MCF 10A (cell line): ENCODE measurements at places on chromosomes 16 and 17. TPM values are rescaled to one million over a fixed set of nuclear protein-coding genes. Genes with fewer than 3 reads are reported as not detected.

Gene TMC5
- total RNA-seq = 0.10 and 0.16 TPM in 2 replicates

Gene TBC1D3K
- not detected in 2 replicates for total RNA-seq

Gene TUFM
- 184 and 198 TPM in 2 replicates for total RNA-seq

Gene DNAH9
- 0.44 TPM in 1 of 2 replicates, not detected in the other for total RNA-seq

- peak; percentile 26 for DNase-seq
- H3K4me1 ChIP-seq = peaks cover 14% of the 10 kb centered on the region
- H3K27ac ChIP-seq = no peak overlapping the region
- peaks cover 81% of the 10 kb centered on the region for H3K27me3 ChIP-seq
- no peak overlapping the region for H3K4me3 ChIP-seq
Measured at GRCh38 chr17:35313875-35314409, 59.5 kb downstream of the SLFN11 start.

GRCh38 chr16:82440336-82440735 lies 186.4 kb upstream of the CDH13 start:
- no peak overlapping the region for H3K4me3 ChIP-seq
- DNase-seq = no peak
- no peak overlapping the region for H3K27ac ChIP-seq
- peaks cover 90% of the 10 kb centered on the region for H3K27me3 ChIP-seq
- no peaks in the 10 kb centered on the region for H3K36me3 ChIP-seq
- H3K4me1 ChIP-seq = no peaks in the 10 kb centered on the region

- peaks cover 58% of the 10 kb centered on the region for H3K36me3 ChIP-seq
- no peak overlapping the region for H3K27ac ChIP-seq
- H3K4me3 ChIP-seq = no peak overlapping the region
- no peaks in the 10 kb centered on the region for H3K27me3 ChIP-seq
Measured at GRCh38 chr16:23578101-23578830, 17.9 kb downstream of the NDUFAB1 start.

DNA sequence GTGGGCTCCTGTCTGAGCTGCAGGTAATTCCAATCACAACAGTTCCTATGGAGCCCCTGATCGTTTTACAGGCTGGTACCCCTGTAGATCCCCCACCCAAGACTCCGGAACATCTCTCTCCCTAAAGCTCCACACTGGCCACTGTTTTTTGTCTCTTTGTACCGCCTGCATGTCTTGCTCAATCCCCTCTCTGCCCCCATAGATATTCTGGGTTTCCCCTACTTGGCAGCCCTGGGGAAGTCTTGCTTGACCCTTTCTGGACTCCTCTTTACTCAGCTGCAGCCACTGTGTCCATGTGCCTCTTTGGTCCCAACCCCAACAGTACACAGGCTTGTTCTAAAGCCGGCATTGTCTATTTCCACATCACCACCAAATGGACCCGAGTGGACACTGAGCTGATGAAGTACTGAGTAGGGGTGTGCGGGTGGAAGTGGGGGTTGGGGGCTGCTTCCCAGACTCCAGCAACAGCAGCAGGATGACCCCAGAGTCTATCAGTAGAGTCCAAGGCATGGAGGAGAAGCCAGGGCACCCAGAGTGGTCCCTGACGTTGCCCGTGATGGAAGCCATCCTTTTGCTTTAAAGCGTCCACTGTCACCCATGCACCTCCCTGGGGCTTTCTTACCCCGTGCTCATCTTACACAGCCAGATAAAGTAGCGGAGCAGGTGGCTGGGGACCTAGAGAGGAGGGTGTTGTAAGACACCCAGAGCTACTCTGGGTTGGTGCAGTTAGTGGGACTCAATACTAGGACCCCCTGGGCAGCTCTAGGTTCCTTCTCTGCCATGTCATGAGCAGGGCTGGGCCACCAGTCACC lies 6.4 kb downstream of the CD300LB start:
- peaks cover 64% of the 10 kb centered on the region for H3K27me3 ChIP-seq
- H3K36me3 ChIP-seq = no peaks in the 10 kb centered on the region
- H3K4me1 ChIP-seq = peaks cover 5% of the 10 kb centered on the region
- no peak overlapping the region for H3K27ac ChIP-seq
- H3K4me3 ChIP-seq = no peak overlapping the region
- no peak for DNase-seq

DNA sequence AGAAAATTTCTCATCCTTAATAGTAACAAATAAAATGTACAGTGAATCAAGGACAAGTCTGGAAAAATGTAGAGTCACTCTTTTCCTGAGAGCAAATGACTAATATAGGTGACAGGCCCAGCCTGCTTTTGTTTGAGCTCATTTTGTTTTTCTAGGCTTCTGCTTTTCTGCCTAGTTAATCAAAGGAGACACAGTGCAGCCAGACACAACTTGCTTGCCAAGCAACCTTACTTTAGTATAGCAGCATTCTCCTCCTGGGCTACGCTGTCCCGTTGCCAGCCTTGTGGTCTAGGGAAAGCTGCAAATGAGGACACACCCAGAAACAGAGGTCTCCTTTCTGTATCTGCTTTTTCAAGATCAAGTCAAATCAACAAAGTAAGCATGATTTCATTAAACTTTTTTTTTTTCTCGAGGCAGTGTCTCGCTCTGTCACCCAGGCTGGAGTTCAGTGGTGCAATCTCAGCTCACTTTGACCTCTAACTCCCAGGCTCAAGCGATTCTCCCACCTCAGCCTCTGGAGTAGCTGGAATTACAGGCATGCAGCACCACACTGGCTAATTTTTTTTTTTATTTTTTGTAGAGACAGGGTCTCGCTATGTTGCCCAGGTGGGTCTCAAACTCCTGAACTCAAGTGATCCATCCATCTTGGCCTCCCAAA lies 17.2 kb downstream of the GINS3 start:
- H3K27ac ChIP-seq = peak overlapping the region; percentile 50
- H3K27me3 ChIP-seq = no peaks in the 10 kb centered on the region
- DNase-seq = peak; percentile 60

DNA sequence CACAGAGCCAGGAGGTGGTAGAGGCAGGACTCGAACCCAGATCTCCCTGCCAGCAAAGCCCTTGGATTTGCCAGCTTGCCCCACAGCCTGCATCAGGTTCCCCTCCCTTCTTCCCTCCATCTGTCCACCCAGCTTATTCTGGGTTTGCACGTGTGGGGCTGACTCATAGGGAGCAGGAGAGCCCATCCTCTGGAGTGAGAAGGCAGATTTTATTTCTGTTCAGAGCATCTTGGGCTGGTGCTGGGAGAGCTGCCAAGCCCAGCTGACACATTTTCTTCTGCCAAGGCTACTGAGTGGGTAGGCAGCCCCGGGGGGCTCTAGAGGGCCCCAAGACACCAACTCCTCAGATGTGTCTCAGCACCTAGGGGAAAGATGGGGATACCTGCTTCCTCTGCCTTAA lies 106.3 kb upstream of the CRHR1 start:
- no peak overlapping the region for H3K4me3 ChIP-seq
- DNase-seq = peak; percentile 37
- H3K4me1 ChIP-seq = no peaks in the 10 kb centered on the region
- no peaks in the 10 kb centered on the region for H3K36me3 ChIP-seq

- peak overlapping the region; percentile 77 for H3K27ac ChIP-seq
- no peak overlapping the region for H3K4me3 ChIP-seq
- H3K4me1 ChIP-seq = no peaks in the 10 kb centered on the region
- peak; percentile 84 for DNase-seq
Measured at GRCh38 chr17:42928714-42929496, 28.3 kb downstream of the G6PC1 start.

DNA sequence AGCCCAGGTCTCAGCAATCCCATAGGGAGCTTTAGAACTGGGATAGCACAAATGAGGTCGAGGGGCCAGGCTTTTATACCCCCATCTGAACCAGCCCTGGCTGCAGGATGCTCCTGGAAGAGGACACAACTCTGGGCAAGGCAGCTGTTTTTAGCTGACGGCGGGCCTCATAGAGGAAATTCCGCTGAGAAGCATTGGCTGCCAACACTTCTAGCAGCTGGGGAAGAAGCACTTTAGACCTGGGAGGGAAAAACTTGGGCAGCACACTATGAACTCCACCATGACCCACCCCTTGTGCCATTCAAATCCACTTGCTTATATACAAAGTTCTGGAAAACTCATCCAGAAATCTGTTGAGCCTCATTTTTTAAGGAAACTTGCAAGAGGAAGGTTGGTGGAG lies 5.0 kb downstream of the CCL11 start:
- H3K27me3 ChIP-seq = peaks cover 24% of the 10 kb centered on the region
- H3K27ac ChIP-seq = no peak overlapping the region
- H3K4me1 ChIP-seq = no peaks in the 10 kb centered on the region
- H3K4me3 ChIP-seq = no peak overlapping the region
- no peaks in the 10 kb centered on the region for H3K36me3 ChIP-seq
- DNase-seq = no peak

GRCh38 chr17:45149669-45150664 lies 1.7 kb downstream of the HEXIM1 start:
- peaks cover 50% of the 10 kb centered on the region for H3K36me3 ChIP-seq
- peak overlapping the region; percentile 97 for H3K4me3 ChIP-seq
- peaks cover 23% of the 10 kb centered on the region for H3K4me1 ChIP-seq
- DNase-seq = peak; percentile 71

GRCh38 chr17:15255713-15256454 lies 9.2 kb downstream of the PMP22 start:
- DNase-seq = no peak
- H3K36me3 ChIP-seq = no peaks in the 10 kb centered on the region
- no peaks in the 10 kb centered on the region for H3K27me3 ChIP-seq
- H3K4me1 ChIP-seq = peaks cover 6% of the 10 kb centered on the region

DNA sequence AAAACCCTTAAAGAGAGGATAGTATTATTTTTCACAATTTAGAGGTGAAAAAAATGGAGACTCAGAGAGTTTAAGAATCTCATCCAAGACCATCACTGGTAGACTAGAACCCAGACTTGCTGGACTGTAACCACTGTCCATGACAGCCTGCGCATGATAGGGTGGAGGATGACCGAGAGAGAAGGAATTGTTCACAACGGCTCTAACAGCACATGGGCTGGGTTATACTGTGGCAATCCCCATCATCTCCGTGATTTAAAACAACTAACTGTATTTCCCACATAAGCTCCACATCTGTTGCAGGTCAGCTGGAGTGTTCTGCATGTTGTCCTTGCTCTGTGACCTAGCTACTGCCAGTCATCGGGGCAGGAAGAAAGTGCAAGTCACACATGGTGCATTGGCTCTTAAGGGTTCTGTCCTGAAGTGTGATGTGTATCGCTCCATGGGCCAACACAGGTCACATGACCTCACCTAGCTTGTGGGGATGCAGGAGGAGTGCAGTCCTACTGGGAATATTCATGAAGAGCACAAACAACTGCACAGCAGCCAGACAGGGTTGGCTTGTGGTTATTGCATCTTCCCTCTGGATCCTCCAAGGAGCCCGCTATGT lies 131.2 kb upstream of the MPHOSPH6 start:
- no peaks in the 10 kb centered on the region for H3K36me3 ChIP-seq
- no peak overlapping the region for H3K27ac ChIP-seq
- no peak for DNase-seq
- no peaks in the 10 kb centered on the region for H3K4me1 ChIP-seq

GRCh38 chr16:48498769-48499631 lies 111.0 kb downstream of the N4BP1 start:
- peak; percentile 87 for DNase-seq
- no peaks in the 10 kb centered on the region for H3K27me3 ChIP-seq
- peaks cover 12% of the 10 kb centered on the region for H3K4me1 ChIP-seq
- peak overlapping the region; percentile 14 for H3K4me3 ChIP-seq
- H3K27ac ChIP-seq = peak overlapping the region; percentile 63

- no peak overlapping the region for H3K4me3 ChIP-seq
- H3K27me3 ChIP-seq = no peaks in the 10 kb centered on the region
- H3K4me1 ChIP-seq = no peaks in the 10 kb centered on the region
- peak; percentile 14 for DNase-seq
- no peak overlapping the region for H3K27ac ChIP-seq
Measured at GRCh38 chr17:34721326-34721725, 141.9 kb downstream of the TMEM132E start.

GRCh38 chr17:40344421-40345160 lies 19.9 kb downstream of the GJD3 start:
- DNase-seq = no peak
- H3K27me3 ChIP-seq = no peaks in the 10 kb centered on the region
- H3K27ac ChIP-seq = peak overlapping the region; percentile 6

GRCh38 chr17:40538936-40539705 lies 26.2 kb downstream of the CCR7 start:
- no peak overlapping the region for H3K4me3 ChIP-seq
- DNase-seq = no peak
- peaks cover 28% of the 10 kb centered on the region for H3K4me1 ChIP-seq
- no peaks in the 10 kb centered on the region for H3K27me3 ChIP-seq
- H3K27ac ChIP-seq = peak overlapping the region; percentile 89
- H3K36me3 ChIP-seq = no peaks in the 10 kb centered on the region

DNA sequence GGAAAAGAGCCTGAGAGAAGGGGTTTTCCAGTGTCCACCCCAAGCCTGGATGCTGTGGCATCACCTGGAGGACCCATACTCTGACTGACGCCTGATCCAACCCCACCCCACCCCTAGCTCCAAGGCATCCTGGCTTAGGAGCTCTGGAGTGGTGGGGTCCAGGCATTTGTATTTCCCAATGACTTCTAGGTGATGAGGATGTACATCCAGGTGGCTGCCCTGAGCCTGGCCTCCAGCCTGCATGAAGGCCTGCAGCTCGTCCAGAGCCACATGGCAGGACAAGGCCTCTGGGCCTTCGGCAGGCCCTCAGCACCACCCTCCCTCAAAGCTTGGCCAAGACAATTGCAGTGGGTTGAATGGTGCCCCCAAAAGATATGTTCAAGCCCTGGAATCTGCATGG lies 347.5 kb downstream of the C16orf95 start:
- no peak overlapping the region for H3K27ac ChIP-seq
- H3K27me3 ChIP-seq = no peaks in the 10 kb centered on the region
- no peaks in the 10 kb centered on the region for H3K4me1 ChIP-seq
- no peak overlapping the region for H3K4me3 ChIP-seq
- H3K36me3 ChIP-seq = no peaks in the 10 kb centered on the region

DNA sequence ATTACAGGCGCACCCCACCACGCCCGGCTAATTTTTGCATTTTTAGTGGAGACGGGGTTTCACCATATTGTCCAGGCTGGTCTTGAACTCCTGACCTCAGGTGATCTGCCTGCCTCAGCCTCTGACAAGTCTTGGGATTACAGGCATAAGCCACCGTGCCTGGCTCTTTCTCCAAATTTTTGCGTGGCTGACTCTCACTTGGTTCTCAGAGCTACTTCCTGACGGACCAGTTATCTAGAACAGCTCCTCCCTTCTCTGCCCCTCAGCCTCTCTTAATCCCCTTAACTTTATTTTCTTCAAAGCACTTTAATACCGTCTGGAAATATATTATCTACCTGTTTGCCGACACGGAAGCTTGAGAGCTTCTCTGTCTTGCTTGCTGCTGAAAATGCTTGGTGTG lies 4.2 kb downstream of the YPEL2 start:
- H3K4me1 ChIP-seq = peaks cover 9% of the 10 kb centered on the region
- H3K27ac ChIP-seq = no peak overlapping the region
- no peak for DNase-seq
- no peak overlapping the region for H3K4me3 ChIP-seq
- no peaks in the 10 kb centered on the region for H3K36me3 ChIP-seq

DNA sequence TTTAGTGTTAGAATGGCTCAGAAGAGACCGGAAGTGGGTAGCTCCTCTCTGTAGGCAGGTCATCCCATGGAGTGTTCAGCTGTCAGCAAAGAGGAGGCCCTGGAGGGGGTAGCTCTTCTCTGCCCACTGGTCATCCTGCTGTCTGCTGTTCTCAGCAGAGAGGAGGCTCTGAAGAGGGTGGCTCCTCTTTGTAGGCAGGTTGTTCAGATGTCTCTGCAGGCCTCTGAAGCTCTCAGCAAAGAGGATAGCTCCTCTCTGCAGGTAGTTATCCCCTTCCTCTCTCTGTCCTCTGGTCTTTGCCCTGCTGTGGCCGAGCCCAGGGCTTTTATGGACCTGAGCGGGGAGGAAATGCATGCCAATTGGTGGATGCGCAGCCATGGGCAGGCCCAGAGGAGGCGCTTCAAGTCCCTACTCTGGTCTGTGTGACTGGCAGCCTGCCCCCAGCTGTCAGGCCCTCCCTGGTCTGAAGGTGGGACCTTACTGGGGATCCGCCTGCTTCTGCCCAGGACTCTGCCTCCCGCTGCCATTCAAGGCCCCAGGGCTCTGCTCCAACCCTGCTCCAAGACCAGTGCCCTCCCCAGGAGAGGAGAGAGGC lies 32.5 kb upstream of the FA2H start:
- H3K27ac ChIP-seq = no peak overlapping the region
- H3K4me1 ChIP-seq = peaks cover 7% of the 10 kb centered on the region
- DNase-seq = no peak
- no peaks in the 10 kb centered on the region for H3K36me3 ChIP-seq
